Urothelium cell line (cell line): ENCODE measurements at places on chromosomes 7 and 10.

DNA sequence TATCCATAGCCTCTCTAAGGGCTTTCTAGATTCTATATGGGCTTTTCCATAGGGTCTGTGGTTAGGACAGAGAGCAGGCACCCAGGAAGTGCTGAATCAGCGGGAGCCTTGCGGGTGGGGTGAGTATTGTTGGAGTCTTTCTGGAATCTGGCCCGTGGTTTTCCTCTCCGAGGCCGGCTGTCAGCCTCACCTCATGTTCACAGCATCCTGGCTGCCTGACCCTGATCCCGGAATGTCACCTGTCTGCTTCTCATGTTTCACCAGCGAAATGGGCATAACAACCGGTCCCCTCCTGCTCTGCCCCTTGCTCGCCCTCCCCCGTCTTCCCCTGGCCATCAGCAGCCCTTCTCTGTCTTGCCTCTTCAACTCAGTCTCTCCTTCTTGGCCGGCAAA is 36.5 kb downstream of the DDIT4 start:
- peak; percentile 79 for DNase-seq

DNA sequence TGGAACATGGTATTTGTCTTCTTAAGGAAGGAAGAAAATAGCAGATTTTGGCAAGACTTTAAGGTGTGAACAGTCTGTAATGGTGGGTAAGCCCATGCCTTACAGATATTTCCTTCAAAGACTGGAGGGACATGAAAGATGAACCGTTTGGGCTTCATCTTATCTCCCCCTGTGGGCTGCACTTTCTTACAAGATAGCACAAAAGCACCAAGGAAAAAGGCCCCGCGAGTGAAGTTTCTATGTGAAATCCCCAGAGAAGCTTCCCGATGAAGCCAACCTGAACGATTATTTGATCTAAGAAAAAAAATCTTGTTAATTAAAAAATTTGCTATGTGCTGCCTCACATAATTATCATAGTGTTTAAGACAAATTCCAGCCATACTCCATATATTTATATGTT is 91.5 kb downstream of the NRP1 start:
- no peak for DNase-seq

DNA sequence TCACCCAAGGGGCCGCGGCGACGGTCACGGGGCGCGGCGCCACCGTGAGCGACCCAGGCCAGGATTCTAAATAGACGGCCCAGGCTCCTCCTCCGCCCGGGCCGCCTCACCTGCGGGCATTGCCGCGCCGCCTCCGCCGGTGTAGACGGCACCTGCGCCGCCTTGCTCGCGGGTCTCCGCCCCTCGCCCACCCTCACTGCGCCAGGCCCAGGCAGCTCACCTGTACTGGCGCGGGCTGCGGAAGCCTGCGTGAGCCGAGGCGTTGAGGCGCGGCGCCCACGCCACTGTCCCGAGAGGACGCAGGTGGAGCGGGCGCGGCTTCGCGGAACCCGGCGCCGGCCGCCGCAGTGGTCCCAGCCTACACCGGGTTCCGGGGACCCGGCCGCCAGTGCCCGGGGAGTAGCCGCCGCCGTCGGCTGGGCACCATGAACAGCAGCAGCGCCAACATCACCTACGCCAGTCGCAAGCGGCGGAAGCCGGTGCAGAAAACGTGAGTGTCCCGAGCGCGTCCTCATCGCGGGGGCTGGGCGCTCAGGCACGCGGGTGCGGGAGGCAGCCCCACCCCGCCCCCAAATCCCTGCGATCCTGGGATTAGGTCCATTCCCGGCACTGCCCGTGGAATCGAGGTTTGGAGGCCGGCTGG is 509 bp downstream of the AHR start:
- DNase-seq = no peak

DNA sequence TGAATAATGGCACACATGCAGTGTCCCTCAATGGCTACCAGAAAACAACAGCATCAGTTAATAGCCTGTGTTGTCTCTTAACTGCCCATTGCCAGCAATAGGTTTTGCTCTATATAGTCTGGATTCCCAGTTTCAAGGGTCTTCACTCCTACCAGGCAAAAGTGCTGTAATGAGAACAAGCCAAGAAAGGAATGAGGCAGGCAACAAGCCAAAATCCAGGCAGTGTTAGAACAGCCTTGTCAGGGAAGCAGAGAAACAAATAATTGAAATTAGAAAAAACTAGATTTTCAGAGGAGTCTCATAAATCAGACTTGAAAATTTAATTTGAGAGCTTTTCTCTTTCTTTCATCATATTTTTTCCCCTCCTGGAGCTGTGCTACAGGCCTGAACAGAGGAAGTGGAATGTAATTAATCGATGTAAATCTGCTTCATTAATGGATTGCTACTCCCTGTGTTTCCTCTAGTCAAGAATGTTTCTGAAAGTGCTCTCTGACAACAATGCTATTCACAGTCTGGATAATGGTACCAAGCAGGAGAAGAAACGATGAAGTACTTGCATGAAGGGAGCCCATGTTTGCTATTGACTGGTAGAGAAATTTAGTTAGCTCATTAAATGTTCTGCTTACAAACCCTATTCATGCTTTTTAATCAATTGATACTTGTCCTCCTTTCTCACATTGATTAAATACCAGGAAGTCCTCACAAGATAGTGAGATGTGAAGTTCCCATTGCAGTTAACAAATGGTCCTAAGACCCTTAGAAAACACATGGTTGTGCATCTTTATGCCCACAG is 202.0 kb upstream of the LRRTM3 start:
- DNase-seq = no peak

- peak; percentile 27 for DNase-seq
Measured at GRCh38 chr7:94972296-94972695, 64.9 kb downstream of the PPP1R9A start.

GRCh38 chr10:88239212-88239611 is 343.9 kb downstream of the RNLS start:
- no peak for DNase-seq

GRCh38 chr7:17016402-17017010 is 134.7 kb upstream of the AGR3 start:
- no peak for DNase-seq

DNA sequence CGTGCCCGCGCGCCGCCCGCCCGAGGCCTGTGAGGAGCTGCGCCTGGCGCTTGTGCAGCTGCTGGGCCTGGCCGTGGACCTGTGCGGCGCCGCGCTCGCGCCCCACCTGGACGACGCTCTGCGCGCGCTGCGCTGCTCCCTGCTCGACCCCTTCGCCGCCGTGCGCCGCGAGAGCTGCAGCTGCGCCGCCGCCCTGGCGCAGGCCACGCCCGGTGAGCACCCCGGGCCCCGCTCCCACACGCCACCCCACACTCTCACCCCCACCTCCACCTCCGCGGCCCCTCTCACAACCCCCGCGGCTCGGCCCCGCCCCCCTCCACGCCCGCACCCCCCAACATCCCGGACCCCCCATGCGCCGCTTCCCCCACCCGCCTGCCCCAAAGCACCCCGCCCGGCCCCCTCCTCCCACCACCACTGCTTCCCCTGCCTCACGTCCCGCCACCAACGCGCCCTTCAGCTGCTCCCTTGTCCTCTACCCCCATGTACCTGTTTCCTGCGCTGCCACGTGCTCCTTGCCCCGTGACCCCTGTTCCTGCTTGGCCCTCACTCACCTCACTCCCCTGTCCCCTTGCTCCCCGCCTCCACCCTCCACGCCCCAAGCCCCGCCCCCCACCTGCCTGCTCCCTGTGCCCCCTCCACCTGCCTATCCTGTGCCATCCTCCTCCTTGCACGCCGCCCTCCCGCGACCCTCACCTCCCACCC is at the start of gene PRKAR1B:
TSS of gene PRKAR1B (minus strand) at position 178 of the 702 bp plus-strand sequence. CDS start 15,776 bp downstream, outside the sequence.
- DNase-seq = peak; percentile 60

- DNase-seq = no peak
Measured at GRCh38 chr7:144777005-144777839, 58.6 kb downstream of the TPK1 start.

GRCh38 chr10:108454793-108455192 is 1290.3 kb upstream of the SORCS1 start:
- no peak for DNase-seq

- DNase-seq = peak; percentile 55
Measured at GRCh38 chr10:24552346-24553016, 171.2 kb downstream of the ARHGAP21 start.

DNA sequence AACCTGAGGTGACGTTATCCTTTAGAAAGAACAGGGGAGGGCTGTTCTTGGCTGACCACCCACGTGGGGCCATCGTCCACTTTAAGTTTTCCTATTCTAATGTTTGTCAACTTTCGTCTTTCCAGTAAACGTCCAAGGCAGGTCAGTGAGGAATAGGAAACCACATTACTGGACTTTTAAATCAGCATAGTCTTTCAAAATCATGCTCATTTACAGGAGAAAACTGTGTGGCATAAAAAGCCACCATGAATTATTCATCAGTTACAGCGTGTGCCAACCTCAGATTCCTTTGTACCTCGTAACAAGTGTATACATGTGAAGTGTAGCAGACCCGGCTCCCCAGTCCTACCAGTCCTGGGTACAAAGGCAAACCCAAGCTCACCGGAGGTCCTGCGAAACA is 25.1 kb upstream of the ABLIM1 start:
- no peak for DNase-seq

DNA sequence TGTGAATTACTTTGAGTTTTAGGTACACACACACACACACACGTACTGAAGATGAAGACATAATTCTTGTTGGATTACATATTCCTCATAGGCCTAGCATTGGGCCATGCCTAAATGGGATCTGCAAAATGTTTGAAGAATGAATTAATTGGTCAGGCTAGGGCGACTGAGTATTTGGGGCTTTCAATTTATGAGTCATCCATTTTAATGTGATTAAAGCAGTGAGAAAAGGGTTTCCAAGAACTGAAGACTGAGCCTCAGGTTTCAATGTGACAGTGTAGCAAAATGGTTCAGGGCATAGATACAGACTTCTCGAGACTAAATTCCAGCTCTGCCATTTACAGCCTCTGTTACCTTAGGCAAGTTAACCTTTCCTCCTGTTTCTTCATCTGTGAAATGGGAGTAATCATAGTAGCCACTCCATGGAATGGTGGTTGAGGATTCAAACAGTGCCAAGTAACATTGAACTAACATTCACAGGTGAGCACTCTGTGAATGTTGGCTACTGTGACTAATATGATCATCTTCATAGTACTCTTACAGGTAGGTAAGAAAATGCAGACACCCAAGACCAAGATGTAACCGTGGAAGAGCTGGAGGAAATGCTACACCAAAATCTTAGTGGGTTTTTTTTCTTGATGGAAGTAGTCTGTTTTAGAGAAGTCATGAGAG is 7.6 kb downstream of the BPGM start:
- no peak for DNase-seq

GRCh38 chr10:90125456-90126255 is 424.3 kb downstream of the KIF20B start:
- DNase-seq = no peak

- DNase-seq = peak; percentile 58
Measured at GRCh38 chr7:51067757-51068156, 248.9 kb downstream of the COBL start.

GRCh38 chr7:47600199-47601118 is 18.5 kb upstream of the TNS3 start:
- peak; percentile 74 for DNase-seq

GRCh38 chr7:30812676-30813075 is 41.5 kb downstream of the MINDY4 start:
- no peak for DNase-seq

- DNase-seq = peak; percentile 53
Measured at GRCh38 chr10:62437696-62438095, 63.5 kb downstream of the ZNF365 start.

- no peak for DNase-seq
Measured at GRCh38 chr7:139993169-139993568, 69.6 kb downstream of the PARP12 start.

DNA sequence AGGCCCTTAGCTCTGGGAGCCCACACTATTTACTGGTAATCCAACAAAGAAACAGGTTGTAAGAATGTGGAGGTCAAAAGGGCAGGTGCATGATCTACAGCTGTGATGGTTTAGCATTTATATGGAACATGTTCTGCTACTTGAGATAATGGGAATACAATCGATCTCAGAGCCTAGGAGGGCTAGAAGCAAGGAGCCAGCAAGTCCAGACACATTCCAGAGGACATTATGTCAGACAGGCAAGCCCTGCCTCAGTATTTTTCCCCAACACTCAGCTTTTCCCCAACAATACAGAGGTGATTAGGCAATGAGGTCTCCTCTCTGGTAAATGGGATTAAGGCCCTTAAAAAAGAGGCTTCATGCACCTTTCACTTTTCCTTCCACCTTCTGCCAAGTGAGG is 21.4 kb upstream of the GNAT3 start:
- DNase-seq = no peak

DNA sequence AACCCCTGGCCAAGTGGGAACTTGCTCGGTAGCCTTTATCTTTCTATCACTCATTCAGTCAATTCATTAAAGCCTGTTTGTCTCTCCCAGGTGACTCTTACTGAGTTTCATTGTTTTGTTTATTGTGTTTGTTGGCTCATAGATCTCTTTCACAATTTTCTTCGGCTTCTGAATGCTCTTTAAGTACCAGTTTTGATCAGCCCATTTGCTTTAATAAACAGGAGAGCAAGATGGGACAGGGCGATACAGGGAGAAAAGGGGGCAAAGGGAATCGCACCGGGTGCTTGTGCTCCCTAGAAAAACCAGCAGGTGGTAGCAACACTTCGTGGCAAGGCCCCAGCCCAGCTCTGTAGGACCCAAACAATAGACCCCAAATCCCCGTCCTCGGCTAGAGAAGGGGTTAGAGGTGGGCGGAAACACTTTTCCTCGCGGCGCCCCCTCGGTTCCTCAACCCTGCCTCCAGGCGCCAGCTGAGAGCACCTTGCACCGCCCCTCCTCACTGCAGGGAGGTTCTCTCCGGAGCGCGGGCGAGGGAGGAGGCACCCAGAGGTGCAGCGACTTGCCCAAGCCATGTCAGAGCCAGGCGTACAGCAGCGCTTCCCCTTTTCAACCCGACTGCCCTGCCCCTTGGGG is 1.0 kb upstream of the EPHB6 start:
- DNase-seq = peak; percentile 73

- no peak for DNase-seq
Measured at GRCh38 chr7:8151161-8151725, 110.7 kb downstream of the ICA1 start.
